ENCODE measurements at places on chromosomes 1 and 21.

GRCh38 chr1:20353836-20354235, 63.2 kb downstream of the VWA5B1 start:
- DNase-seq: no peak

- no peak for DNase-seq
Measured at GRCh38 chr1:209486861-209487593, 96.5 kb upstream of the CAMK1G start.

DNA sequence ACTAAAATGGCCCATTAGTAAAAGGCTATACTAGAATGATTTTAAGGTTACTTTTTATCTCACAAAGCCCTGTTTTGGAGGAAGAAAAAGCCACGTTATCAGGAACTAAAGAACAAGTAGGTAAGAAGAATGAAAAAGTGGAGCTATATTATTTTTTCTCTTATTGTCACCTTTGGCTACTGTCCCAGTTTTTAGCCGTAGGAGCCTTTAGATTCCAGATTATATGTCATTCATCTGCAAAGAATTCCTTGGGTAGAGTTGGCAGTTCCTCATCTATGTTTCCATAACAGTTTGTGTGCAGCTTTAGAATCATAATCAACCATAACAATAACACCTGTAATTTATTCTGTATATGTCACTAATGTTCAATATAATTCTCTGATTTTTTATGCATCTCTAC, 83.8 kb downstream of the TPR start:
- no peak for DNase-seq

DNA sequence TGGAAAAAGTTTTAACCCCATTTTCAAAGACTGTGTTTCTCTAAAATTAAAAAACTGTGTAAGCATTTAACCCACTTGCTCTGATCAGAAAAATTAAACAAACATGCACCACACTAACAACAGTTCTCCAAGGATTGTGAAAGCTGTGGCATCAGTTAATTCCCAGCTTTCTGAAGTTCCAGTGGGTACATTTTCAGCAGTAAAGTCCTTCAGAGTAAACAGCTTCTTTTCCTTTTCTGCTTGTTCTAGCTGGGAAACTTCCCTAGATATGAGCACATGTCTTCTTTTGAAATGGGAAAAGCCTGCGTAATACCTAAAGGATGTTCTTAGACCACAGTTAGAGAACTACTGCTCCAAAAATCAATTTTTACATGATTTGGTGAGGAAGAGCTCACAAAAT, 11.1 kb downstream of the PRRX1 start:
- no peak for DNase-seq

DNA sequence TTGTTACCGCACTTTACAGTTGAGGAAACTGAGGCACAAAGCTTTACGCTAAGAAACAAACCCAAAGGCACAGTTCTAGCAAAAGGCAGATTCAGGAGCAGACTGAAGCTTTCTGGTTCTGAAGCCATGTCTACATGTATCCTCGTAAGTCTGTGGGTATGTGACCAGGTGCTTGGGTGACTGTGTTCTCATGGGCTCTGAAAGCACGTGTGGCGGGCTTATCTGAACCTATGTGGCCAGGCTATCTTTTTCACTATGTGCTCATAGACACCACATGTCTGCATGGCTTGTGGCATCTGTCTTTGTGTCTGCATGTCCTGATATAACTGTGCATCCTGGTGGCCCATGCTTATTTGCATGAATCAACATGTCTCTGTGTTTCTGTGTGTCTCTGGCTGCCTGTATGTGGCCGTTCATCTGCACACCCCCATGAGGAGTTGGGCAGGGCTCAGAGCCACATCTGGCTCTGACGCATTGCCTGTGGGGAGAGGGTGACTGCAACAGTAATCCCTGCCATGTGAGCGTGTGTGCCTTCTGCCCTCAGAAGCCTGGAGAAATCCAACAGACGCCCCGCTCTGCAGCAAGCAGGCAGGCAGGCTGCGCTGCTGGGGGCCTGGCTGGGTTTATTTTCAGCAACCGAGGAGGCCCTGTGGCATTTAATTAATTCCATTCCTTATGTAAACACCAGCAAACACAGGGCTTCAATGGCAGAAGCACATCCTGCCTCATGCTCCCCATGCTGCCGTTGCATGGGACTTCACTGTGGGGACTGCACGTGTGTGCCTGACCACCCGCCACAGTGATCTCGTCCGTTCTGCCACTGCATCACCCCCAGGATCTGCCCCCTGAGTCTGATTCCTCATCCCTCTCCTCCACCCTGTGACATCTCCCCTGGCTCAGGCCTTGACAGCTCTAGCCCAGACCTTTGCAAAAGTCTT, 115.4 kb downstream of the TRABD2B start:
- no peak for DNase-seq

DNA sequence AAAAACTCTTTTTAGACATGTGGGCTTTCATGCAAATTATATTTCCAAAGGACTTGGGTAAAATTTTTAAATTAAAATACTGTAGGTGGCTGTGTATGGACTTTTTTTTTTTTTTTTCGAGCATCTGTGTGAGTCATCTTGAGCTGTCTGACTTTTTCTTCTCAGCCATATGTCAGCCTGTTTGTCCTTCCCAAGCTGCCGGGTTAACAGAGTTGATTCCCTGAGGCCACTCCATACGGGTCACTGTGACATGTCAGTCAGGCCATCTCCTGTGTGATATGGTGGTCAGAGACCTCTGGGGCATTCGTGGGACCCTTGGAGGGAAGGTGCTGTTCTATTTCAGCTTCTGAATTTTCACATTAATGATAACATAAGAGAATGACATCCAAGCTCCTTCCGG, 148.3 kb downstream of the KCNJ6 start:
- no peak for DNase-seq

DNA sequence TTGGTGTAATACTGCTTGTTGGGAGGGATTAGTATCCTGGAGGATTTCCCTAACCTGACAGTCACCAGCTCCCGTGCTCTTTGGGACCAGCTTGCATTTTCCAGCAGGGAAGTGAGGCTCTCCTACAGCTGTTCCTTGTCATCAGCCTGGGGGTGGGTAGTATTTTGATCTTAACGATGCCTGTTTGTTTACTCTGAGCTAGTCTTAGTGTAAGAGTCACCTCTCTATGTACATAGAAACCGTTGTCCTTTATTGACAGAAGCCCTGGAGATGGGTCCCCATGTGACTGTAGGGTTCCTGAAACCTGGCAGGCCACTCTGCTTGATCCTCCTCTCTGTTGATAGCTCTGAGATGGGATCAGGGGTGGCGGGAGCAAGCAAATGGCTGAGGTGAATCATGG, 58.0 kb downstream of the ACP6 start:
- DNase-seq: no peak

DNA sequence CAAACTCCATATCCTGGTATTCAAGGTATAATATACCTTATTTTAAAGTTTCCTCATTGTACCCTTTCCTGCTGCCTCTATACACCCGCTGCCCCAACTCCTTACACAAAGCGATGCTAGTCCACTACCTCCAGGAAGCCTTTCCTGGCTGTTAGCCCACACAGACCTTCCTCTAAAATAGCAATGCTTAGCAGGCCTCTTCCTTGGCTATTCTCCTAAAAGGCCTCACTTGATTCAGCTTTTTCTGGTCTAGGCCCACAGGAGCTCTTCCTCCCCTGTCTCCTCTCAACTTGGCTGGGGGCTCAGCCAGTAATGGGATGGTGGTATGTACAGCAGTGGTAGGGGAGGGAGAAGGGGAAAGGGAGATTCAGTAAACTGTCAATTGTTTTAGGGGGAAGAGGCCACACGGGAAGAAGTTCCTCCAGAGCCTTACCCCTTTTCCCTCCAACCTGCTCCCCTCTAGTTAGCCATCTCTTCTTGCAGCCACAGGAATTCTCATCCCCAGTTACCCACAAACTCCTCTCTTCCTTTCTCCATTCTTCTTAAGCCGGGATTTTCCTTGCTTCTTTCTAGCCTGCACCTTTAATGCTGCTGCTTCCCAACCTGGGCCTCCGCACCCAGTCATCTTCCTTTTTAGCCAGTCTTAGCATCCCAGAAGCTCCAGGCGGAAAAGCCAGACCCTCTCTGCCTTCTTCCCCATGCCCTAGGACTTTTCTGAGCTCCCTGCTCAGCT, 2.6 kb downstream of the LRRC41 start:
- no peak for DNase-seq

DNA sequence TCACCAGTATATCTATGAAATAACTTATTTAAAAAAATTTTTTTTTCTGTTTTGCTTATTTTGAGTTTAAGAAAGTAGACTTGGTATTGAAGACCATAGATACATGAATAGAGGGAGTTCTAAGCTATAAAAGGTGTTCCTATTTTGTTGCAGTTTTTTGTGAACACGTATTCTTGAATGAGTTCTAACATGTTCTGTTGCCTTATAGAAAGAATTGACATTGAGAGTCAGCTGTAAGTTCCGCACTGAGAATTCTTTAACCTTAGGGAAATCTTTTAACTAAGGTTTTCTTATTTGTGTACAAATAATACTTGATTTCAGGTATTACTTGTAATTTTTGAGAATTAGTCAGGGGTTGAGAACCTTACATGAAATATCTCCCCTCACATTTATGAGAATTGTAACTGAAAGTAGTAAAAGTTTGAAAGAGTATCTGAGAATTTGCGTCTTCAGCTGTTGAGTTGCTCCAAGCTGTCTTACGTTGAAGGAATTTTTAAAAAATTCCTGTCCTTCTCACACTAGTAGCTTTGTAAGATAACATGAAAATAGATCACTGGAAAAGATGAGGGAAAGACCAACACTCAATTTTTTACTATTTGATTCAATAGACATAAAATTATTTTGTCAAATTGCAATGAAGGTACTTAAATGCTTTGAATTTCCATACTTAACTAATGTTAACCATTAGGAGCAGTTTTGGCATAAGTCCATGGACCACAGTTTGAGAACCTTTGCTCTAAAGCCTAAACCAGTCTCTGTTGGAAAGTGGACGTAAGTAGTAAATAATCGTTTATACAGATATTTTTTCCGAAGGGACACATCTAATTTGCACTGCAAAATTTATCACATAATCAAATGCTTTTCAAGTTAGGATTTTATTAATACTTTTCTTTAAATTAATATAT, 3.8 kb downstream of the DR1 start:
- no peak for DNase-seq

GRCh38 chr1:206573319-206573718, 38.9 kb downstream of the EIF2D start:
- DNase-seq: no peak

- no peak for DNase-seq
Measured at GRCh38 chr21:28280611-28281010, 712.1 kb downstream of the LTN1 start.

GRCh38 chr1:110309767-110310166, 29.4 kb upstream of the RBM15 start:
- no peak for DNase-seq

- DNase-seq: no peak
Measured at GRCh38 chr21:42833439-42833815, 45.9 kb downstream of the WDR4 start.

- DNase-seq: no peak
Measured at GRCh38 chr21:23531444-23531843, 2075.8 kb downstream of the MRPL39 start.

DNA sequence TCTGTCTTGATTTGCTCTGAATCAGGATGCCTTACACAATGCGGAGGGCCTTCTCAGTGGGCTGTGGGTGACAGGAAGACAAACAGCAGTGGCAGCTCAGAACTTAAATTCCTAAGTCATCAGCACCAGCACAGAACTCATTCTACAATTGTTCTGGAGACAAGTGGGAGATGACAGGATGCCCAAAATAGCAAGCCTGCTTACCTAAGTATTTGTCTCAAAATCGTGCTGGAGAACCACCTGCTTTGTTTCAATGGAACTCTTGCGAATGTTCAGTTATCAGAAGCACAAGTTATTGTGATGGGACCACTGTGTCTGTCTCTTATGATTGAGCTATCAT, 76.1 kb downstream of the VCAM1 start:
- no peak for DNase-seq

DNA sequence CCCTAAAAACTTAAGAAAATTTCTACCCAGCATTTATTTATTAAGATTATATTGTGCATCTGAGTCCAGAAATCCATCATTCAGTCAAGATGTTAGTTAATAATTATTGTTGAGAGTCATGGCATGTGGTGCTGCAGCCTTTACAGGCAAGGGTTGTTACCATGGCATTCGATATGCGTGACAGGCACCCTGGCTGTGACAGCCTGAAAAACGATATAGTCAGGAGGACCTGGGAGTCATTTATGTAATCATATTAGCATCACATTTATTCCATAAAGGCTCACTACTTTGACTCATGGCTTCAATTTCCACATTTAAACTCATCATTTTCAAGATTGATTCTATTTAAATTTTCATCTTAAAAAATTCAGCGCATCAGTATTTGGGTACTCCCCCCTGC, 68.0 kb downstream of the CACHD1 start:
- no peak for DNase-seq

GRCh38 chr1:110135246-110135645, 15.0 kb upstream of the SLC6A17 start:
- DNase-seq: no peak

DNA sequence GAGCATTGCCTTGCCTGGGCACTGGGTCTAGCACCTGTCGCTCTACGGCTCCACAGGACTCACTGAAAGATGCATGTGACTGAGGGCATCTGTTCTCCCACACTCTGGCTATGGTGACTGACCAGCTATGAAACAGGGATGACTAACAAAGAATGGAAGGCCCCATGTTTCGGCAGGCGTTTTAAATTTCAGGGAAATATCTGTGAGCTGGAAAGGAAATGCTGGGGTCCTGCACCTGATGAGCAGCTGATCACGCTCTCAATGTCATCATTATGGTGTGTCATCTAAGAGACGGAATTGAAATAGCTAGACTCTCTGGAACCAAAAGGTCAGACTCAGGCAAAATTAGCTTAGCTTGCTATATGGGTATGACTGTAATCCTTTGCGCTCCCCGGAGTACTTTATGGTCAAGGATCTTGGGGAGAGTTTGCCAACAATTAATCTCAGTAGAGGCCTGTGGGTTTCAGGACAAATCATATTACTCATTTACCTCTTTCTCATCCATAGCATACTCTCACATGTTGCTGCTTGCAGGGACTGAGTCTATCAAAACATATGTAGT, 24.5 kb upstream of the PALMD start:
- DNase-seq: no peak

DNA sequence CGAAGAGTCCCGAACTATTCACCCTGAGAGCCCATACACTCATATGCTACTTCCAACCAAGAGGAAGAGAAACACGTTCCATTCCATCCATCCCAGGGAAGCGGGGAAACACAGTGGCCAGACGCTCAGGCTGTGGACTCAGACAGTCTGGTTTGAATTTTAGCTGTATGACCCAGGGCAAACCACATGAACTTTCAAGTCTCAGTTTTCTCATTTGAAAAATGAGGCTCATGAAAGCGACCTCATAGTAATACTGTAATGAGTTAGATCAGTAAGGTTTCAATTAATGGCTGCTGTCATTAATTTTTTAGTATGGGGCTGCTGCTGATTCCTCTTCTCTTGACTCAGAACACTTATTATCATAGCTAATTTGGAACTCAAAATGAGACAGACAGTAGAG, 1.5 kb downstream of the FCRL4 start:
- no peak for DNase-seq

GRCh38 chr1:230072866-230073265, 5.8 kb downstream of the GALNT2 start:
- DNase-seq: no peak

- DNase-seq: no peak
Measured at GRCh38 chr1:24121406-24121805, 9.5 kb upstream of the MYOM3 start.
